ENCODE measurements at places on chromosomes 1 and 21. TPM values are rescaled to one million over a fixed set of nuclear protein-coding genes. Genes with fewer than 3 reads are reported as not detected.

DNA sequence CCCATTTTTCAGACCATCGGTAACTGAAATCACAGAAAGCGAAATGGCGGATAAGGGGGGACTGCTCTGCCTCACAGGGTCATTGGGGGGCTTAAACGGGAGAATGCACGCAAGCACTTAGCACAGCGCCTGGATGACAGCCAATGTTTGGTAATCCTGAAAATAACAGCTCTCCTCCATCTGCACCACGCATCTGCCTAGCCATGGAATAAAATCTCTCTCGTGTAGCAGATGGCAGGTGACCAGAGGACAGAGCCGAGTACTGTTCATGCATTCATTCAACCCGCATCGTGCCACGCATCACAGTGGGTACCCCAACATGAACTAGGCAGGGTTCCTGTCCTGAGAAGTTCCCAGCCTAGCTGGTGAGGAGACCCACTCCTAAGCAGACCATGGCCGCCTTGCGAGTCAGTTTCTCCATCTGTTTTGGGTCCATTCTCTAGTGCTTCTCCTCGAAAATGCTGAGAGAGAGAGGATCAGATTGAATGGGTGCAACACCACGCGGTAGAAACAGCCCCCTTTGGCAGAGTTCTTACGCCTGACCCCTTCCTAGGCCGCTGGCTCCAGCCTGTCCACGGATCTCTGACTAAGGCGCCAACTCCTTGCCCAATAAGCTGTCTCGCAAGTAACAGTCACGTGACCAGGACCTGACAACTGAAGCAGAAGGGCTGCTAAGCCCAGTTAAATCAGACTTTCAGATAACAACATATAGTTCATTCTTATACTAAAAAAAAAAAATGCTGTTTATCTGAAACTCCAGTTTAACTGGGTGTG, 7.3 kb downstream of the SLC1A7 start:
- no peak overlapping the region for H3K27ac ChIP-seq
- no peaks in the 10 kb centered on the region for H3K27me3 ChIP-seq
- peak; percentile 74 for DNase-seq
- no peak overlapping the region for H3K4me3 ChIP-seq

DNA sequence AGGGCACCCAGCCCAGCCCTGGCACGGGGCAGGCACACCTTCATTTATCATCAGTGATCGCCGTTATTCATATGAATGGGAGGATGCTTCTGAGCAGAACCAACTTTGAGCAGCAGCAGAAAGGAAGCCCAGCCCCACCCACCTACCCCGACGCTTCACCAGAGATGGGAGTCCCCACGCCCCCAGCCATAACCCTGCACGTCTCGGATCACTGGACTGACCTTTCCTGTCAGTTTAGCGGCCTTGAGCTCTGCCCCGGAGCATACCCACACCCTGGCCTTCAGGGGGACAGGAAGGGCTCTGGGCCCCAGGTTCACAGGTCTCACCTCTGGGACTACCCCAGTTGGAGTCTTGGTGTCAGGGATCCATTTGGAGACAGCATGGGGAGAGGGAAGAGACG, 18.1 kb downstream of the LRP8 start:
- H3K27ac ChIP-seq: no peak overlapping the region
- no peak for DNase-seq
- H3K36me3 ChIP-seq: no peaks in the 10 kb centered on the region
- H3K4me1 ChIP-seq: no peaks in the 10 kb centered on the region

- no peaks in the 10 kb centered on the region for H3K4me1 ChIP-seq
- no peak for DNase-seq
- H3K27me3 ChIP-seq: no peaks in the 10 kb centered on the region
Observed at GRCh38 chr1:87144981-87145380, 183.7 kb upstream of the LMO4 start.

GRCh38 chr1:5949085-5949760, 43.0 kb downstream of the NPHP4 start:
- H3K36me3 ChIP-seq: no peaks in the 10 kb centered on the region
- no peak overlapping the region for H3K27ac ChIP-seq
- H3K4me3 ChIP-seq: no peak overlapping the region
- peaks cover 4% of the 10 kb centered on the region for H3K4me1 ChIP-seq

GRCh38 chr1:33388805-33389771, 41.8 kb downstream of the PHC2 start:
- peak overlapping the region; percentile 10 for H3K27ac ChIP-seq
- H3K4me1 ChIP-seq: peaks cover 11% of the 10 kb centered on the region
- H3K36me3 ChIP-seq: no peaks in the 10 kb centered on the region

- H3K27me3 ChIP-seq: no peaks in the 10 kb centered on the region
- no peak overlapping the region for H3K27ac ChIP-seq
- DNase-seq: no peak
- H3K4me1 ChIP-seq: no peaks in the 10 kb centered on the region
- H3K4me3 ChIP-seq: no peak overlapping the region
Observed at GRCh38 chr21:42279341-42279871, 35.8 kb downstream of the TFF3 start.

GRCh38 chr1:221965252-221965651, 223.4 kb upstream of the DUSP10 start:
- no peaks in the 10 kb centered on the region for H3K27me3 ChIP-seq
- no peaks in the 10 kb centered on the region for H3K36me3 ChIP-seq
- peaks cover 2% of the 10 kb centered on the region for H3K4me1 ChIP-seq
- no peak for DNase-seq
- H3K4me3 ChIP-seq: no peak overlapping the region

GRCh38 chr1:244011786-244012185, 39.3 kb upstream of the ZBTB18 start:
- H3K4me1 ChIP-seq: peaks cover 2% of the 10 kb centered on the region
- no peak overlapping the region for H3K27ac ChIP-seq
- DNase-seq: no peak
- H3K4me3 ChIP-seq: no peak overlapping the region
- no peaks in the 10 kb centered on the region for H3K36me3 ChIP-seq

DNA sequence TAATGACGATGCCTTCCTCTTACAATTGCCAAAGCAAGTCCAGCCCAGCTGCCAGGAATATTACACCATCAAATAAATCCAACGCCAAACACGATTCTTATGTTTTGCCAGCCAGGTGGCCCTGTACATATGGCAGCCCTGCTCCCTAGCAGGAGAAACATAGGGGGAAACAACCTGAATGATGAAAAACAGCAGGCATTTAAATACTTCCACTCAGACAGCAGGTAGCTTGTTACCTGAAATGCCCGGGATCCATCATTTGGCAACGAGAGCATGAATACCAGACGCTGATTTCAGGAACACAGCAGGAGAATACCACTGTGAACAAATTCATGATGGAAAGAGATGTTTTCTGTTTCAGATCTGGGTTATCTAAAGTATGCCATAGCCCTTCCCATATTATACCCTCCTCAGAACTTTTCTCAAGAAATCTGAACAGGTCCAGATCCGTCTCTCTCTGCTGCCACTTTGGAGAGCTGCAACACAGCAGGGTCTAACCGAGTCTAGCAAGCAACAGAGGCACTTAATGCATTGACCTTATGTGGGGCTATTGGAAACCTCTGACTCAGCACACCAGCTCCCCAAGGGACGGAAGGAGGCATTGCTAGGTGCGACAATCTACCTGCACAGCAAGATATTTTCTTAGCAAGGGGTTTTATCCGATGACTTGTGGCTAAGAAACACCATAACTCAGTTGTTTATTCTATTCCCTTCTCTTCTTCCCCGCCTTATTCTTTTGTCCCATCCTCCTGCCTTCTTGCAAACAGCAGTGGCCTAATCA, 166.3 kb downstream of the BARHL2 start:
- H3K36me3 ChIP-seq: no peaks in the 10 kb centered on the region
- H3K4me1 ChIP-seq: no peaks in the 10 kb centered on the region
- no peak for DNase-seq
- H3K27ac ChIP-seq: no peak overlapping the region

GRCh38 chr1:174433451-174433850, 14.3 kb upstream of the GPR52 start:
- no peaks in the 10 kb centered on the region for H3K4me1 ChIP-seq
- H3K27ac ChIP-seq: no peak overlapping the region

DNA sequence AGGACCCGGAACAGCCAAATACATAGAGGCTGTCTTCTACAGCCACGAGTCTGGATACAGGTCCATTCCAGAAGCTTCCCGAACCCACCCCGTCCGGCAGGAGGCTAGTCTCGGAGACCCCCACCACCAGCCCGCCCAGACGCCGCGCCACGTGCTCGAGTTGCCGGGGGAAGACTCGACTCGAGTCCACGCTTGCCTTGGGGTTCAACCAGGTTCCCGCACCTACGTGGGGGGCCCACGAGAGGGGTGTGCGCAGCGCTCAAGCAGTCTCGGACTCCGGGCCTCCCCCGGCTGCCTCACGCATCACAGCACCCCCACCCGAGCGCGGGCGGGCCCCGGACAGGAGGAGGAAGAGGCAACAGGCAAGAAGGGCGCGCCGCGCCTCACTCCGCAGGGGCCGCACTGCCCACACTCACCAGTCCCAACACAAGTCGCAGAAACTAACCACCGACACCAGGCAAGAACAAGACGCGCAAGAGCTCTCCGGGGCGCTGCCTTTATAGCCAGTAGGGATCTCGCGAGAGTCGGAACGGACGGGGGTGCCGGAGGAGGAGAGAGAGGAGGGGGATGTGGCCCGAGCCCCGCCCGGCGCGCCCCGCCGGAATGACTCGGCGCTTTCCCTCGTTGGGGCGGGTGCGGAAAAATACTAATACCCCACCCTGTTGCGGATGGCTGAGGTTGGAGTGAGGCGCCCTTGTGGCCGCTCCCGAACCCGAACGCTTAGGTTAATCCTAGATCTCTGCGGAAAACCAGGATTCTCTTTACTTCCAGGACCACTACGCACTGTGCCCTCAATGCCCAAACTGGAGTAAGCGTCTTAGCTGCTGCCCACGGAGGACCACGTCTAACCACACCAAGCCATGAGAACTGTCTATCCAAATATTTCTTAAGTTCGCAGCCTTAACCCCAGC, at the start of gene PRDX1:
Gene PRDX1, minus strand, starts transcription at position 472 of the 911 bp plus-strand sequence. CDS start 2,841 bp downstream, outside the sequence.
- peak; percentile 99 for DNase-seq
- no peaks in the 10 kb centered on the region for H3K27me3 ChIP-seq
- H3K36me3 ChIP-seq: no peaks in the 10 kb centered on the region
- H3K4me3 ChIP-seq: peak within 1 kb of the TSS; percentile 69

- no peak overlapping the region for H3K27ac ChIP-seq
- H3K27me3 ChIP-seq: no peaks in the 10 kb centered on the region
- peaks cover 20% of the 10 kb centered on the region for H3K4me1 ChIP-seq
- DNase-seq: no peak
- H3K4me3 ChIP-seq: no peak overlapping the region
Observed at GRCh38 chr1:234527346-234527745, 48.4 kb upstream of the TARBP1 start.

GRCh38 chr1:208670778-208671177, 426.6 kb upstream of the PLXNA2 start:
- H3K27me3 ChIP-seq: no peaks in the 10 kb centered on the region
- no peak overlapping the region for H3K27ac ChIP-seq
- H3K4me1 ChIP-seq: no peaks in the 10 kb centered on the region
- no peaks in the 10 kb centered on the region for H3K36me3 ChIP-seq
- DNase-seq: no peak
- no peak overlapping the region for H3K4me3 ChIP-seq

DNA sequence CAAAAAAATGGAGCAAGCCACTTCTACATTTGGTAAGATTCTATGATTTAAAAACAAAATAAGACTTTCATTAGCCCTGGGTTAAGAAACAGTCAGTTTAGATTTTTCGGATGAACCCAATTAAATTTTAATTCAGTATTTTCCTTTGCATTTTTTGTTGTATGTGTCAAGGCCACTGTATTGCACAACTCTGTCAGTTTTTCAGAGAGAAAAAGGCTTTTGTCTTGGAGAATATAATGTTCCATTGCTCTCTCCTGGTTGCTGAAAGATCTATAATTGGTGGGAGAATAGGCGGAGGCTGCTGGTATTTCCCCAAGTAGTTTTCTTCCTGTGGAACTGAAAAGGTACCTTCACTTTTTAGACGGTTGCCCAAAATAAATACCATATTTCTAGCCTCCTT, 84.6 kb downstream of the NEGR1 start:
- no peaks in the 10 kb centered on the region for H3K36me3 ChIP-seq
- no peak for DNase-seq
- peaks cover 1% of the 10 kb centered on the region for H3K4me1 ChIP-seq
- no peak overlapping the region for H3K4me3 ChIP-seq

DNA sequence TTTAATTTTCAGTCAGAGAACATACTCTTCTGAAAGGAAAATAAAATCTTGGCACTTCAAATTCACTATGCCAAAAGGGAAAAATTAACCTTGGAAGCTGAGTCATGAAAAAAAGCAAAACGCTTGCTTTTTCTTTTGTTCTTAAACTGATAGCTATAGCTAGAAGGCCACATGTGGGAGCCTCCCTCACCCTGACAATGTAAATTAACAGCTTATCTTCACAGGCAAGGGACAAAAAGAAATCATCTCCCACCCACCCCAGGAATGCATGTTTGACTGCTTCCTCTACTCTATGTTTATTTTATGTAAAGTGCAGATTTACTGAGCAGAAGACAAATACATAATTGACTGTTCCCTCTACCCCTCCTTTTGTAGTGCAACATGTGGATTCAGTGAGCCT, 38.0 kb downstream of the EBNA1BP2 start:
- DNase-seq: no peak
- no peaks in the 10 kb centered on the region for H3K36me3 ChIP-seq
- H3K27ac ChIP-seq: no peak overlapping the region
- H3K27me3 ChIP-seq: no peaks in the 10 kb centered on the region

DNA sequence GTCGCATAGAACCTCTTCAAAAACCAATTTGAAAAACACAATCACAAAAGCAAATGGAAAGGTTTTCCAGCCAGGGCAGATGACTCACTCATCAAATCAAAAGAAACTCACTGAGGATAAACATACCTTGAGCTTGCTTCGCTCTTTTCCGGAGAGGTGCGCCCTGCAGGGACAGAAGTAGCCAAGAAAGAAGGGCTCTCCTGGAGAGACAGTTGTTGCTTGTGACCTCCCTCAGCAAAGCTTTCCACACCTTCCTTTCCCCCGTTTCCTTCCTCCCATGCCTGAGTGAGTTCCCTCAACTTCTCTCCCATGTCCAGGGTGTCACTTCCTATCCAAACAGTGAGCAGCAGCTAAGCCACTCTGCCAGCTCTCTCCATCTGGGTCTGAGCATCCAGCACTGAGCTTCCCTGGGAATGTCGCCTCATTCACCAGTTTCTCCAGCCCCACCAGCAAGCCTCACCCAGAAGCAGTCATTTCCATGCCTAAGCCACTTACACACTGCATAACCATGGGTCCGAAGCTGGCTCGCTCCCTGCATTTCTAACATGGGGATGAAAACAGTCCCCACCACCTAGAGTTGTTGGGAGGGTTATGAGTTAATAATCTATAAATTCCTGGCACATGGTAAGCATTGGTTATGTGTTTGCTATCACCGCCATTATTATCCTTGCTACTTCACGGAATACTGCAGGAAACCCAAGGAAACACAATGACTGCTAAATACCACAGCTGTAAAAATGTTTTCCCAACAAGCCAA, 75.0 kb downstream of the PTPN14 start:
- peaks cover 13% of the 10 kb centered on the region for H3K4me1 ChIP-seq
- H3K27ac ChIP-seq: no peak overlapping the region
- no peaks in the 10 kb centered on the region for H3K36me3 ChIP-seq
- no peak for DNase-seq

Gene AK2
- 115 TPM for total RNA-seq

Gene DDAH1
- total RNA-seq: 14.6 TPM

Gene OR10J1
- total RNA-seq: not detected

Gene MORN1
- total RNA-seq: 17.4 TPM

Gene CFAP74
- total RNA-seq: not detected

Gene ASTN1
- total RNA-seq: 1.7 TPM

Gene TGFB2
- 7.5 TPM for total RNA-seq

Gene TRIM63
- not detected for total RNA-seq

Data from ovary (tissue), 10 donors.